T1000 (cell line): ENCODE measurements at places on chromosomes 5 and 9.

- no peak for DNase-seq
Observed at GRCh38 chr9:27572566-27572917, 739 bp downstream of the C9orf72 start.

- no peak for DNase-seq
Observed at GRCh38 chr5:12695651-12696050, 791.4 kb upstream of the CTNND2 start.

DNA sequence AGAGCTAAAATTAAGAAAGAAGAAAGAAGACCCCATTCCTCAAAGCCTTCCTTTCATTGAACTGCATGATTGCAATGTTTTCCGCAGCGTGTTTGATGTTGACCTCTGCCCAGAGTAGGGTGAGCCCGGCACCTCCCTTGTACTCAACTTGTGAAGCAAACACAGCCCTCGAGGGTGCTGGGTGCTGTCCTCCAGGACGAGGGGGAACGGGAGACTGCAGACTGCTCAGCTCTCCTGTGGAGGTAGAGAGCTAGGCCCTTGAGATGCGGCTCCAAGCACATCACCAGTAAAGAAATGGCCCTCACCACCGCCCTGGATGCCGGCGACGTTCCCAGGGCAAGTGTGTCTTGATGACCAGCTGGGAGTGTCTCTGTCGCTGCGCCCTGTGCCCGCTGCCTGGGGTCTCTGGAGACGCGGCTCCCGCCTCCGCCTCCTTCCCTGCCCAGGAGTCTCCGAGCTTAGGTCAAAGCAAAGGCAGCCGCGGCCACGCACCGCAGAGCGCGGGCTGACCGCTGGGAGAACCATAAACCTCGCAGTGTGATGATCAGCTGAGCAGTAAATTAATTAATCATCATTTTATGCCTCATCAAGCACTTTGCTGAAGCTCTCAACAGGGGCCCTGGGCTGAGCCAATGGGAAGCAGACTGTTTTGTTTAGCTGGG, 108.7 kb downstream of the IRX2 start:
- no peak for DNase-seq

- DNase-seq, result no peak
Observed at GRCh38 chr5:169260896-169261569, 39.9 kb downstream of the SLIT3 start.

DNA sequence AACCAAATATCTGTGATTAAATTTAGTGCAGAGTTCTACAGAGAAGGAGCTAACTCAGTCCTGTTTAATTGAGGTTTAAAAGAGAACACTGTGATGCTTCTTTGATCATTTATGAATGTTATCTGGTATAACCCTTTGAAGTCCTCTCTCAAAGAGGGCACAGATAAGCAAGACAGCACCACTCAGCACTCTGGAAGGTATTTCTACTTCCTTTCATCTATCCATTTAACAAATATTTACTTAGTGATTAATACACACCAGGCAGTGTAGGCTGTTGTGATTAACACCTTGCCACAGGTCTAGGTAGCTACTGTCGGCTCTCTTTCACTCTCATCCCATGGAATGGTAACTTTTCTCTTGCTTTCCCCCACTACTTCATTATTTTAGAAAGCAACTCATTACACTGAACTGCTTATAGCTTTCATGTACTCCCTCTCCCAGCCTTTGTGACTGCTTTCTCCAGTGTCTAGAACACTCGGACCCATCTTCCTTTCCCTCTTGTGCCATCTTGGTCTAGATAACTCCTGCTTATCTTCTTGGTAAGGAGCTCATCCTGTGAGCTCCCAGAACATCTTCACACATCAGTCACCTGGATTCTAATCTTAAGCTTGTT, 54.7 kb downstream of the GLDC start:
- DNase-seq, result no peak

DNA sequence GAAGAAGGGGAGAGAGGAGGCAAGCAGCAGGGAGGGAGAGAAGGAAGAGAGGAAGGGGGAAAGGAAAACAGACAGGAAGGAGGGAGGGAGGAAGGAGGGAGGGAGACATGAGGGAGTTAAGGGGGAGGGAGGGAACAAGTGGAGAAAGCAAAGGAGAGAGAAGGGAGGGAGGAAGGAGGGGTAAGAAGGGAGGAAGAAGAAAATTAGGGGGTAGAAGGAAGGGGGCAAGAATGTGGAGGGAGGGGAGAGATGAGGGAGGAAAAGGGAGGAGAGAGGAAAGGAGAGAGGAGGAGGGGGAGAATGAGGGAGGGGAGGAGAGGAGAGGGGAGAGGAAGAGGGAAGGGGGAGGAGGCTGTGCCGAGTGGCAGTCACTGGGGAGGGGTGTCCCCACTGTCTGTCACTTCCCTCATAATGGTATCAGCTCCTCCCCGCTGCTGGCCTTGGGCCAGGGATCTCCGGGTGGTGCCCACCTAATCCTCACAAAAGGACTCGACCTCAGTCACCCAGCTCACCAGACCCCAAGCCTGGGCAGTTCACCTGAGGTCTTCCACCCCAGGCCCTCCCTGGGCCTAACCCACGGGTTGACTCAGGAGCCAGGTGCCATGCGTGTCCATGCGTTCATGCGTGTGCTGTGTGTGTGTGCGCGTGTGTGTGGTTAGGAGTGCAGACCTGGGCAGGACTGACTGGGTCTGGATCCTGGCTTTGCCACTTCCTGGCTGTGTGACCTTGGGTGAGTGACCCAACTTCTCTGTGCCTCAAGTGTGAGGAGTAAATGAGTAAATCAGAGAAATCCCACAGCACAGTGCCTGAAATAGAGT, 18.1 kb downstream of the C9orf50 start:
- DNase-seq, result no peak
